ENCODE measurements at places on chromosomes 4 and X.

DNA sequence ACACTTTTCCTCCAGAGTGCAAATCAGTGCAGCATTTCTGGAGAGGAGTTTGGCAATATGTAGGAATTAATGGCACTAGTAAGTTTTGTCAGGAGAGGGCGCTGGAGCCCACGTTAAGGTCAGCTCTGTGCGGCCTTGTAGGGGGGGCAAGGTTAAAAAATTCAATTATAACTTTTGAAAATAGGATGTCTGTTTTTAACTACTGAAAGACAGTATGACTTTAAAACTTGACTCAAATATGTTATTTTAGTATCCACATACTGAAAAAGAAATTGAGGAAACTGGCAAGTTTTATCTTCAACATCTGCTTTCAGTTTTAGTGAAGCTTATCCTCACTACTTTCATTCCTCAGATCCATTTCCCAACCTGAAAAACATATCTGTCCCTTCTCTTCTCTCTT lies 30.9 kb upstream of the HSD17B13 start:
- DNase-seq, result peak; percentile 23

GRCh38 chrX:153333266-153333665 lies 687 bp upstream of the ZNF275 start:
- DNase-seq, result no peak

GRCh38 chrX:22690116-22690515 lies 309.6 kb upstream of the DDX53 start:
- DNase-seq, result no peak

DNA sequence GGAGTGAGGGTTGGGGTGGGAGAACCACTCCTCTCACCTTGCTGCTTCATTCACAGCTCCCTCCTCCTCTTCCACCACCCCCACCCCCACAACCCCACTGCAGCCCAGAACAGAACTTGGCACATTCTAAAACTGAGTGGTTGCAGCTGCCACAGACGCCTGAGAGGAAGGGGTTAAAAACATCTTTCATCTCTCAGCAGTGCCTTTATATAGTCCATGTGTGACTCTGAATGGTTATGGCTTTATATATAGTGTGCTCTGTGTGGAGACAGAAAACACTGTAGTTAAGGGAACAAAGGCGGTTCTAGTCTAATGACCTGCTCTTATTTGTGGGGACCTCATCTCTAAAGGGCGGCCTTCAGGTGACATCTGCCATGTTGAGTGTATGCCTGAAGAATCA lies 144.8 kb downstream of the BCOR start:
- no peak for DNase-seq

- no peak for DNase-seq
Measured at GRCh38 chr4:121253961-121254360, 89.8 kb upstream of the TNIP3 start.
